Epithelial cell of esophagus (primary cell): ENCODE measurements at places on chromosomes 16 and 17.

DNA sequence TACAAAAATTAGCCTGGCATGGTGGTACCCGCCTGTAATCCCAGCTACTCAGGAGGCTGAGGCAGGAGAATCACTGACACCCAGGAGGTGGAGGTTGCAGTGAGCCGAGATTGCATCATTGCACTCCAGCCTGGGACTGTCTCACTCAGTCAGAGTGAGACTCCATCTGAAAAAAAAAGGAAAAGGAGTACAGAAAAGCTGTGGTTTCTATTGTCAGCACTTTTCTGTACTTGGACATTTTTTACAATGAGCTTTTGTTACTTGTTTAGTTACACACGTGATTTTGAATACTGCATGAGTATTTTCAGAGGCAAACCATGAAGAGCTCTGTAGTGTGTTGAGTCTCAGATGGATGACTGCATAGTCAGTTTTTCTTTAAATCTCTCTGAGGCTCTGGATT, 26.3 kb downstream of the ZC3H18 start:
- no peak for DNase-seq

DNA sequence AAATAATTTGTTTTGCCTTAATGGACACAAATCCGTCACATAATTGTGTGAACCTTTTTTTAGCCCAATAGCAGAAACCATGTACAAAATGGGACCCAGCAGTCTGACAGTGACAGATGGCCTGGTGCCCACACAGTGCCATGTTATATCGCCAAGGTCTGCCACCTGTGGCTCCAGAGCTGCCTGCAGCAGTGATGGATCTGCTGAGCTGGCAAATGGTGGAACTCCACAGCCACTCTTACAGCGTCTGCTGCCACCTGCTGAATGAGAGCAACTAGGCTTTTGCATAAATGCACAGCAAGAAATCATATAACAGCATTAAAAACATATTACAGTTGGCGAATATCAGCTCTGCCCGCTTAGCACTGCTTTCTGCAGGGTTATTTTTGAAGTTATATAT, 59.4 kb downstream of the NUP93 start:
- peak; percentile 78 for DNase-seq

GRCh38 chr17:45388604-45389325, 43.9 kb downstream of the ARHGAP27 start:
- peak; percentile 33 for DNase-seq

DNA sequence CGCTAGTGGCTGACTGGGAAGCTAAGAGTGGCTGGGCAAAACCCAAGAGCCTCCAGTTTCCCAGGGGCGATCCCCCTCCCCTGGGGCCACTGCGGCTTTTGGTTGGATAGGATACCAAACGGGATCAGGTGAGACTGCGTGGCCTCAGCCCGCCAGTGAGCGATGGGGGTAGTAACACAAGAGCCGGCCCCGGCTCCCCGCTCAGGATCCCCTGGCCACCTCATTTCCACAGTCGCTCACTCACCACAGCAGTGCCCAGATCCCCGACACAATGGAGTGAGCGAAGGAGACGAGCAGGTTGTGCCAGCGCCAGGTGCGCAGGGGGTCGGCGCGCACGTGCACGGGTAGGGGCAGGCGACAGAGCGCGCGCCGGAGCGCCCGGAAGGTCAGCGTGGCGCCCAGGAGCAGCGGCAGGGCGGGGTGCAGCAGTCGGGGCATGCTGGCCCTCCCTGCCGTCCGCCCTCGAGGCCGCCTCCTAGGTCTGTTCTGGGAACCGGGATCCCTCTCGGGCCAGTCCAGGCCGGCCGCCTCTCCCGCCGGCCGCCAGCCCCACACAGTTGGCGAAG, 290 bp downstream of the TLCD1 start:
- peak; percentile 80 for DNase-seq

GRCh38 chr17:3923466-3924190, 7.4 kb upstream of the P2RX1 start:
- no peak for DNase-seq

GRCh38 chr16:6160871-6161270, 1063.3 kb upstream of the EEF2KMT start:
- no peak for DNase-seq

- no peak for DNase-seq
Measured at GRCh38 chr16:19776147-19776546, 58.1 kb downstream of the IQCK start.

GRCh38 chr17:43200127-43200526, 11.5 kb upstream of the TMEM106A start:
- no peak for DNase-seq

DNA sequence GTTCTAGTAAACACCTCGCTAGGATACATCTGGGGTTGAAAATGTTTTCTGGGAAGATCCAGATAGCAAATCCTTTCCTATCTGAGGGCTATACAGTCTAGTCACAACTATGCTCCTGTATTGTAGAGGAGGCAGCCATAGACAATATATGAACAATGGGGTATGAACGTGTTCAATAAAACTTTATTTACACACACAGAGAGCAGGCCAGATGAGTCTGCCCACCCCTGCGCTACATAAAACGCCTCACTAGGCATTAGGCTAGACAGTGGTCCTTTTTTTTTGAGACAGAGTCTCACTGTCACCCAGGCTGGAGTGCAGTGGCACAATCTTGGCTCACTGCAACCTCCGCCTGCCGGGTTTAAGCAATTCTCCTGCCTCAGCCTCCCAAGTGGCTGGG, 11.1 kb downstream of the USP36 start:
- no peak for DNase-seq

- DNase-seq: no peak
Measured at GRCh38 chr17:5821803-5822202, 237.5 kb upstream of the NLRP1 start.

DNA sequence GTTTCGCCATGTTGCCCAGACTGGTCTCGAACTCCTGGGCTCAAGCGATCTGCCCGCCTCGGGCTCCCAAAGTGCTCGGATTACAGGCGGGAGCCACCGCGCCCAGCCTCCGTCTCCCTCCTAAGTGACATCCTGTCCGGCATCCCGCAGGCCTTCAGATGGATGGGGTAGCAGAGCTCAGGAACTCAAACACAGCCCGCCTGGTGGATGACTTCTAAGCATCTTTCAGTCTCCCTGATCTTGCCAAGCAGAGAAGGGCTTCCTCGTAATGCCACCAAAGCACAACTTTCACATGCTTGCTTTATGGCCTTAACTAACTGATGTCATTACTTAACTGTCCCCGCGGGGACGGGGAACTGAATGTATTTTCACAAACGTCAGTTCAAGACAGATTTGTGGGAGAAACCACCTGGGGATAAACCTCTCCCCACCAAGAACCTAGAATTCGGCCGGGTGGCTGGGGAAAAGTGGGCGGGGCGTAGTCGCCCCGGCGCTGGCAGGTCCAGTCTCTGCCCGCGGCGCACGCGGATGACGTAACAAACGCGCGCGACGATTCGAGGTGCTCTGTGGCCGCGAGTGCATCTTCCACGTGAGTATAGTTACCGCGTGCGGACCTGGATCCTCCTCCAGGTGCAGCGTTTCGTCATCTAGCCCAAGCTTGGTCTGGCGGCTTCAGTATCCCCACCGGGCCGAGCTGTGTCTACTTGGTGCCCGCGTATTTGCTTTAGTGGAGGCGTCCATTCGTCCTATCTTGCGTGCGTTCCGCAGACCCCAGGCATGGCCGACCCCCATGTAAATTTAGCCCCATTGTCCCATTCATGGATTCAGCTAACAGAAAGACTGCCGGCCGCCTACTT, at the start of gene PFAS:
PFAS (plus strand) TSS at position 539 of the 857 bp plus-strand sequence. CDS start 4,649 bp downstream, outside the sequence.
- DNase-seq: peak; percentile 97

GRCh38 chr17:17149520-17150447, 56.3 kb downstream of the PLD6 start:
- no peak for DNase-seq

DNA sequence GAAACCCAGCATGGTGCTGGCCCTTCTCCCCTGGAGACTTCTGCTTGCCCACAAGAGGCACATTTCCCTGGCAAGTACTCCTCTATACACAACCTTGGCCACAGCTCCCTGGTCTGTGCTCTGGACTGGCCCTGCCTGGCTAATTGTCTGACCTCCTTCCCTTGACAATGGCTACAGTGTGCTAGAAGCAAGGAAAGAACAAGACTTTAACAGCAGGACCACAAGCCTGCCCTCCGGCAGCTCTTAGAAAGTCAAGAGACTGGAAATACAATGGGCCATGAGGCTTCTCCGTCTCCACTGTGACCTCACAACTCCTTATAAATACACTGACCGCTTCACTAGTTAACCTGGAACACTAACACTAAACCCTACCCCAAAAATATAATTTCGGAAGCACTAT, 36.7 kb downstream of the LIG3 start:
- DNase-seq: no peak

- DNase-seq: no peak
Measured at GRCh38 chr16:3115561-3115960, 3.2 kb downstream of the ZNF205 start.

DNA sequence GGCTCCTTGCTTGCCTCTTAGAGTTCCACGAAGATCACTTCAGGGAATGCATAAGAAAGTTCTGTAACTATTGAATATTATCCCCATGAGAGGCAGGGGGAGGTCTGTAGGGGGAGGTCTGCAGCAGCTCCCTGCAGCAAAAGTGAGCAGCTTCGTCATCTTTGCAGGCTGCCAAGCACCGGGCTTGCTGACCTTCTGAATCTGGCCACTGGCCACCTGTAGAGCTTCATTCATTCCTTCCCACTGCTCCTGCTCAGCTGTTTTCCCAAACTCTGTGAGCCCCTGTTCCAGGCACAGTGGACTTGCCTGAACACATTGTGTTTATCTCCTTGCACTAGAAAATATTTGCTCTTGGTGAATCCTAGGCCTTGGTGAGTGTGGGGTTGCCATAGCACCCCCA, 443.3 kb downstream of the HAPSTR1 start:
- DNase-seq: no peak

- DNase-seq: no peak
Measured at GRCh38 chr16:85344502-85345128, 232.3 kb upstream of the CIBAR2 start.

DNA sequence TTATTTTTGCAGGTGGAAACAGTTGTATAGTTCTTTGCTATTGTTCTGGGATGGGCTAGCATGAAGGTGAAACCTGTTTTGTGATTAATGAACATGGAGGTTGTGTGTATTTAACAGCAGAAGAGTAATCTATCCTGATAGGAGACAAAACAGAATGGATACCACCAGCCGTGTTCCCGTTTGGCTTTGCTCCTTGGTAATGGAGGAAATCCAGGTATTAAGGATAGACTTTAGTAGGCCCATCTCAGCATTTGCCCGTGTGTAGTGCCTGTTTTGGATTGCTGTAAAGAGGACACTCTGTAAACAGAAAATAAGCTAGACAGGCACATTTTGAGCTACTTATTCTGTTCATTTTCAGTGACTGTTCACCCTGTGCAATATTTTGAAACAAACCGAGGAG, 215.1 kb downstream of the RBFOX1 start:
- DNase-seq: no peak

DNA sequence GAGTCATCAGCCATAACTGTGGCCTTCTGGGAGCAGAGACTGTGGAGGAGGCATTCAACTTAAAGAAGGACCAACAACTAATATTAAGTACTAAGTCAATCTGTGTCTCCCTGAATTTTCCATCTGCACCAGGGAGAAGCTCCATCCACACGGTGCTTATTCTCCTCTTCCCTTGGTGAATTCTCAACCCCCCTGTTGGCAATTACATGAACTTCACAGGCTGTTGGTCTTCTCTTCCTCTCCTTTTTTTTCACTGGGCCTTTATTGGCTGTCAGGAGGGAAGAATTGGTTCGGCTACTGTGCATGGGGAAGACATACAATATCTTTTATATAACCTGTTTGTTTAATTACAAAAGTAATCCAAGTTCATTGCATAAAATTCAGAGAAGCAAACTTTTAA, 152.8 kb upstream of the IRX6 start:
- DNase-seq: no peak
